T-helper 22 cell (primary cell): ENCODE measurements at places on chromosomes 4 and X.

GRCh38 chr4:182236186-182236585 lies 7.0 kb upstream of the TENM3 start:
- no peak for DNase-seq

DNA sequence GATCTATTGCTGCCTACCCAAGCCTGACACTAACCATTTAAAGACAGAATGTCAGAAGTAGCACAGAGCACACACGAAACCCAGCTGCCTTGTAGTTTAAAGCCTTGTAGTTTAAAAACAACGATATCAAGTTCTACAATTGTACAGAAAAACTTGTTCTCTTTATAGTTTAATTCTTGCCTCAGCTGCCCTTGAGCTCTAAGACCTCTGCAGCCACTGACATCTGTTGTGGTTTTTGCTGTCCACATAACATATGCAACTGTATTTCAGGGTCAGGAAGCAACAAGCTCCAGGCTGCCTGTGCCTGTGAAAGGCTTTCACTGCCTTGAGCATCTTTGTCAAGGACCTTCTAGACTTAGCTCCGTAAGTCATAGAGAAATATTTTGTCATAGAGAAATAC lies 227.2 kb downstream of the SPCS3 start:
- no peak for DNase-seq

DNA sequence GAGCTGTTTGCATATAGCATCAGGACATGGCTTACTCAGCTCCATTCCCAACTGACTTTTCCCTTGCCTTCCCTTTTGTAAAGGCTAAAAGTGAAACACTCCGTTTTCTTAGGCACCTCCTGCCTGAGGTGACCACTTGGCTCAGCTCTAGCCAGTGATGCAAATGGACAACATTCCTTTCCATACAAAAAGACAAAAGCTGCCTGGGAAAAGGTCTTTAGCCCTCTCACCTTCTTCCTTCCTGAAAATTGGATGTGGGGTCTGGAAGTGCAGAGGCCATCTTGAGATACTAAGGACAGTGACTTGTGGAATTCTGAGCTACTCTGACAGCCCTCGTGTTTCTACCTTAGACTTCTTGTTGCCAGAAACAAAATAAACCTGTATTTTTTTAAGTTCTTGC lies 27.7 kb upstream of the SFRP2 start:
- no peak for DNase-seq

DNA sequence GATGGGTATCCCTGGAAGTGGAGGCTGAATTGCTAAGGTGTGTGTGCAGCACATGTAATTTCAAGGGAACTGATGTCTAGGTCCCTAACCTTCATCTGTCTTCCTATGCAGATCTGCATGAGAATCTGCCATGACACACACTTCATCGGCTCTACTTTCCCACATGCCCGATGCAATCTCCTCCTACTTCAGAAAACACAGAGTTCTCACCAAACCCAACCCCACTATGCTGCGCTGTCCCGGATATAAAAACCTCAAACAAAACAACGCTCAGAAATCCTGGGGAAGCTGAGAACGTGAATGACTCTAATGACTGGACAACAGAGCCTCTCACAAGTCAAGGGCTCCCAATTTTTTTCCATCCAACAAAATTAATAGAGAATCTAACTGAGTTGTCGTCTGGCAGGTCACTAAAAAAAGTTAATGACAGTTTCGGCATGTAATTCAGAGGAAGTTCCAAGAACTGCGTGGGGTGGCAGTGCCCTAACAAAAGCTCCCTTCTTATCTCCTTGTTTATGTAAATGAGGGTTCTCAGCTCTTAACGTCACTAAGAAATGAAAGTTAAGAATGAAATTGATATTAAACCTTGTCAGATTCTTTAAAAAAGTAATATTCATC lies 39.0 kb downstream of the STX18 start:
- no peak for DNase-seq

GRCh38 chr4:100882661-100883060 lies 364.8 kb upstream of the EMCN start:
- no peak for DNase-seq

GRCh38 chrX:10350981-10351380 lies 194.2 kb downstream of the CLCN4 start:
- no peak for DNase-seq

- no peak for DNase-seq
Measured at GRCh38 chr4:165588534-165589315, 209.9 kb downstream of the CPE start.

DNA sequence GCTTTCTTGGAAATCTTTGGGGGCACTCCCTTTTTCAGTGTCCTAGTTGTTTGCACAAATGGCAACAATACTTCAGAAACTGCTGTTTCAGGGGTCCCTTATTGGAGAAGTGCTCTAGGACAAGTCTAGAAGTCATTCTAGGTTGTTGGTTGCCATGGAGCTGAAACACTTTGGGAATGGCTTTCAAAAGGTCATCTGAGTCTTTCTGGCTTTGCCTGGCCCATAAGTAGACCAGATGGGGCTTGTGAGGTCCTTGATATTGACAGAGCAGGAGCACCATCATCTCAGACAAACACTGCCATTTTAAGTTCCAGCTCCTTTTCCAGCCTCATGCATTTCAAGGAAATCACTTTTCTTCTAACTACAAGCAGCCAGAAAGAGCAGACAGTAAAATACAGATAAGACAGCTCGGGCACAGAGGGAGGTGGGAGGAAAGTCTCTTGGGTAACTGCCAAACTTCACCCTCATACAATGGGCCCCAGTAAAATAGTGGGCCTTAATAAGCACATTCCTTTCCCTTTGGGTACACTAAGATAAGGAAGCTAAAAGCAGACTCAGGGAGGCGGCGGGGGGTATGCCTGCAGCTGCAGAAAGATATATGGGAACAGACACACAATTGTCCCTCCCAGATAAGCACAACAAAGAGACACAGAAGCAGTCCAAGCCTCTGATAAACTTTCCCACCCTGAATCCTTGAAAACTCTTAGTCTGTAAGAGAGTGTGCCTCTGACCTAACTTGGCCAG lies 8.5 kb upstream of the NXF3 start:
- no peak for DNase-seq

DNA sequence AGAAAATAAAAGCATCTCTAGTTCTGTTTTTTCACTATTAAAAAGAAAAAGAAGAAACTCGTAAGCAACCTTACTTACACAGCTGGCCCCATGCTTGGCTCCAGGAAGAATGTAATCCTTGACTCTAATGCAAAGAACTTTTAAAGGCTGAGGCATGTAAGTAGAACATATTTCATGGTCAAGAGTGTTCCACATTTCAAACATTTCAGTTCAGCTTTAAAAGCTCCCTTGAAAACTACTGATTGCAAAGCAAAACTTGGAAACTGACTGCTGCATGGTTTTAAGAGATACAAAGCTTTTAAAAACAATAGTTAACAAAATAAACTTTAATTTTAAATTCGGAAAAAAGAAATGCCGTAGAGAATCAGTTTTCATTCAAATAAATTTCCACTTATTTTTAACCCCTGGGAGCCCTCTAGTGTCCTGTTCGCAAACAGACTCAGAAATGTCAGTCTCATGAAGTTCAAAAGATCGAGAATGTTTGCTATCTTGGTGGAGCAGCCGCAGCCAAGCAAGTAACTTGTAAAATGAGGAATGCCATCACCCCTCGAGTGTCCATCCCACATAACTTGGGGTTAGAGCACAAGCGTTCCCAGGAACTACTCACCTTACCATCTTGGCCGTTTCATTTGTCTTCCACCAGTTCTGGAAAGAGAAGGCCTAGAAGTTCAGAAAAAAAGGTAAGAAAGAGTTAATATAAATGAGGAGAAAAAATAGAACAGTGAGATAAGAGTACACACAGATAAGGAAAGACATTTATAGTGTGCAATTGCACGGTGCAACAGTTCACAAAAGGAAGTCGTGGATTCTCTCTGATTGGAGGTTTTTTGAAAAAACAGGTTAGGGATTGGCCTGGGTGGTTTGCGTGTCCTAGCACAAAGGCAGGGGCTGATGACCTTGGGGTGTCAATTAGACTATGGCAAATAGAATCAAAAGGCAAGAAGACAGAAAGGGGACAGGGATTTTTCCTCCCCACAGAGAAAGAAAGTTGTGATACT lies at the start of gene GASK1B:
TSS of gene GASK1B (minus strand) at position 765 of the 998 bp plus-strand sequence. CDS start 1,650 bp downstream, outside the sequence.
- DNase-seq = no peak

DNA sequence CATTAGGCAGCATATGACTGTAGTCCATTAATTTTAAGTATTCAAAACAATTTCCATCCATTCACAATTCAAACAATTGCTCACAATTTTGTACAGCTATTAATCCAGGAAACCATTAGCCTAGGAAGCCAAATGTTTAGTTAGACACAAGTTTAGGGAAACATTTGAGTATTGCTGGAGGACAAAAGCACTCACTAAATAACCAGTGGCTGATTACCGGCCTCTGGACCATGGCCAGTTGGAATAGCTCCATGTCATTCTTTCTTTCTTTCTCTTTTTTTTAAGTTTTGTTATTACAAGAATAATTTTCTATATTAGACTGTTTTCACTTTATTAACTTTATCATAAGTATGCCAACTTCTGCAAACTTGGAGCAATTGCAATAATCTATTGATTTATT lies 31.3 kb downstream of the TRIML2 start:
- DNase-seq = no peak

DNA sequence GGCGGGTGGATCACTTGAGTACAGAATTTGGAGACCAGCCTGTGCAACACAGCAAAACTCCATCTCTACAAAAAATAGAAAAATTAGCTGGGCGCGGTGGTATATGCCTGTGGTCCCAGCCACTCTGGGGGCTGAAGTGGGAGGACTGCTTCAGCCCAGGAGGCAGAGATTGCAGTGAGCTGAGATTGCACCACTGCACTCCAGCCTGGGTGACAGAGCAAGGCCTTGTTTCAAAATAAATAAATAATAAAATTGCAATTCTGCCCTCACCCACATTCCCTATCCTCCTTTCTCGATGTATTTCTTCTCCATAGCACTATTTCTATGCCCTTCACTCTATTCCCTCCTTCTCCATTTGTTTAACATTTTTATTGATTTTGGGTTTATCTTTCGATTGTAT lies 8.7 kb upstream of the SLAIN2 start:
- no peak for DNase-seq

- no peak for DNase-seq
Measured at GRCh38 chrX:47235691-47236103, 2.9 kb downstream of the USP11 start.

GRCh38 chrX:123581586-123581985 lies 151.3 kb downstream of the THOC2 start:
- DNase-seq = no peak

GRCh38 chr4:175805846-175806245 lies 6.2 kb downstream of the GPM6A start:
- no peak for DNase-seq

DNA sequence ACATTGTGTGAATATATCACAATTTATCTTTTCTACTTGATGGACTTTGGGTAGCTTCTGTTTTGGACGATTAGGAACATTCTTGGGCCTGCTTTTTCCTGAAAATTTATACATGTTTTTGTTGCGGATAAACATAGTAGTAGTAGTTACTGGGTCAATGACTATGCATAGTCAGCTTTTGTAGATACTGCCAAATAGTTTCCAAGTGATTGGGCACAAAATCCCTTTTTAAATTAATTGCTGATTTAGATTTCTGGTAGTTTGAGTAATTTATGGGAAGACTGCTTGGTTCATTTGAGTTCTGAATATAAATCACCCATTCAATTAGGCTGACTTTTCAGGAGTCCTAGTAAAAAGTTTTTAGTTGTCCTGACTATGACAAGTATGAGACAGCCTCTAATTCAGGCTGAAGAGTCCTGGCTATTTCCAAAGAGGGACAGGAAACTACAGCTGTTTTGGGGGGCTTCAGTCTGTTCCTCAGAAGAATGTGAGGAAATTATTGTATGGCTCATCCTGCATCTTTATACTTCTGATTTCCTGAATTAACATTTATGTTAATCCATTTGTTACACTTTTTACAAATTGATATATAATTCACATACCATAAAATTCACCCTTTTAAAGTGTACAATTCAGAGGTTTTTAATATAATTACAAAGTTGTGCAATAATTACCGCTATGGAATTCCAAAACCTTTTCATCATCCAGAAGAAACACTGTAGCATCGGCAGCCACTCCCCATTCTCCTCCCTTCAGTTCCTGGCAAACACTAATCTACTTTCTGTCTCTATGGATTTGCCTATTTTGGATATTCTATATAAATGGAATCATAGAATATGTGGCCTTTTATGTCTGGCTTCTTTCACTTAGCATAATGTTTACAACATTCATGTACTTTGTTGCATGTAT lies 14.2 kb downstream of the LRP2BP start:
- no peak for DNase-seq
